Kasumi-1 (cell line): ENCODE measurements at places on chromosomes 11 and 22.

GRCh38 chr11:35134403-35135148 is 4.4 kb upstream of the CD44 start:
- no peak for DNase-seq

DNA sequence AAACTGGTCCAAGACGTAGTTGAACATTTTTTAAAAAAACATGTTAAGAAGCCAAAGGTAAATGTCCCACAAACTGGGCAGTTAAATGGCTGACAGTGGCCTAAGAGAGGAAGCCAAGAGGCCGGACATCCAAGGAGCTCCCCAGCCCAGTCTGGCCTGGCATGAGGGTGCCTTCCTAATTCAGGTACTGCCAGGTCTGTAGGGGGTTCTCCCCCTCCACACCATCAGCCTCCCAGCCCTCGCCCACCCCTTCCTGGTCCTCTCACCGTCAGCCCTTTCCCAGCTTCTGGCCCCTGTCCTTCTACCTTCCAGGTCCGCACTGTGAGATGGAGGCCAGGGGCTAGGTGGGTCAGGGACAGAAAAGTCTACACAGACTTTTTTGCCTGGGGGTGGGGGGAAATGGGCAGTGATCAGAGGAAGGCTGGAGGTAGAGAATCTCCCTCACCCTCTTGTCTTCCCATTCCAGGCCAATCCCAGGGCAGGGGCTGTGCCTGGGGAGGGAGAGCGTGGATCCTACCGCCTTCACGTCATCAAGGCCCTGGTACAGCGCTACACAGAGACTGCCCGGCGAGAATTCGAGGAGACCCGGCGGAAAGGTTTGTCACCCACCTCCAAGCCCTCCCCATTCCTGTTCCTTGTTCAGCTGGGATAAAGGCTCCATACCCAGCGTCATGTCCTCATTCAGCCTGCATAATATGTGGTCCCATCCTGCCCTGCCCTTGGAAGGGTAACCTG is 6.0 kb downstream of the ART5 start:
- DNase-seq: no peak

GRCh38 chr11:20443596-20443995 is 56.1 kb downstream of the PRMT3 start:
- DNase-seq: peak; percentile 36

GRCh38 chr22:33803371-33804282 is 116.6 kb downstream of the LARGE1 start:
- DNase-seq: no peak

GRCh38 chr22:30823015-30823370 is 128.3 kb downstream of the OSBP2 start:
- no peak for DNase-seq

DNA sequence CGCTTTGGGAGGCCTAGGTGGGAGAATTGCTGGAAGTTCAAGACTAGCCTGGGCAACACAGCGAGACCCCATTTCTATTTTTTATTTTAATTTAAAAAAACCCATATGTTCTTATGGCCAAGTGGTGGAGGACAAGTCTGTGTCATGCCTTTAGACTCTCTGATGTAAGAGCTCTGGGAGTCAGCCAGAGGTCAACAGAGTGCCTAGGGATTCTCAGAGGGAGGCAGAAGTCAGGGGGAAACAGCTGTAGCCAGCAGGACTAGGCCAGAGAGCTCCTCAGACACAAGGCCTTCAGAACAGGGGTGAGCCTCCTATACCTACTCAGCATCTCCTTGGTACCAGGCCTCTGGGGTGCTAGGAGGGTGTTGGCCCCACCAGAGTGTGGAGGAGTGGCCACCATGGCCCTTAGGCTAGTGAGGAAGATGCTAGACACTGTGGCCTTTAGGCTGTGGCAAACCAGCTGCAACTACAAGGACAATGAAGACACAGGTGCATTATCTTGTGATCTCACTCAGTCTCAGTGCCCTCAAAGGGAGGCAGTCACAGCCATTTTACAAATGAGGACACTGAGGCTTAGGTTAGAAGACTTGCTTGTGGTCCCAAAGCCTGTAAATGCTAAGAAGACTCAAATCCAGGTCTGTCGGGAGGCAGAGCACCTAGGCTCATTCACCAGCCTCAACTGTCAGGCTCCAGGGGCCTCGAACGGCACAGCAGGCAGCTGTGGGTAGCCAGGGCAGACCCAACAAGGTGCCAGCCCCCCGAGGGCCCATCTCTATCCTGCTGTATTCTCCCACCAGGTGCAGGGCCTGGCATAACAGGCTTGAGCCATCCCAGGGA is 5.0 kb downstream of the ZP1 start:
- DNase-seq: no peak
